ENCODE measurements at places on chromosomes 12 and 14. TPM values are rescaled to one million over a fixed set of nuclear protein-coding genes. Genes with fewer than 3 reads are reported as not detected.

MBIP gene
- total RNA-seq: 19.4 TPM

SPIC gene
- not detected for total RNA-seq

INSM2 gene
- total RNA-seq: not detected

LMO3 gene
- total RNA-seq: not detected

C14orf132 gene
- total RNA-seq: 5.3 TPM

TC2N gene
- total RNA-seq: 0.54 TPM

CAPS2 gene
- 2.2 TPM for total RNA-seq

TAS2R43 gene
- total RNA-seq: not detected
